ENCODE measurements at places on chromosomes 7 and 10. TPM values are rescaled to one million over a fixed set of nuclear protein-coding genes. Genes with fewer than 3 reads are reported as not detected.

GCK gene
- total RNA-seq = 0.34 TPM

SVOPL gene
- not detected for total RNA-seq

GPER1 gene
- 1.2 TPM for total RNA-seq

CDHR1 gene
- total RNA-seq = not detected

FGFR2 gene
- 19.7 TPM for total RNA-seq

GNGT1 gene
- total RNA-seq = 0.91 TPM

ACBD7 gene
- total RNA-seq = 3.3 TPM

GJD4 gene
- total RNA-seq = not detected

TAS2R41 gene
- total RNA-seq = not detected

CALHM1 gene
- total RNA-seq = not detected

SGPL1 gene
- 69.4 TPM for total RNA-seq

CREB3L2 gene
- total RNA-seq = 49.8 TPM

SPDYE16 gene
- total RNA-seq = not detected

CRPPA gene
- total RNA-seq = 1.6 TPM

LYZL2 gene
- total RNA-seq = not detected

IFIT1B gene
- not detected for total RNA-seq

STEAP1B gene
- total RNA-seq = 0.27 TPM

MALRD1 gene
- total RNA-seq = not detected

JAKMIP3 gene
- total RNA-seq = 0.17 TPM

NPTX2 gene
- total RNA-seq = not detected

FFAR4 gene
- not detected for total RNA-seq

FRMPD2 gene
- 0.30 TPM for total RNA-seq

C10orf95 gene
- total RNA-seq = 2.1 TPM

CAMK2B gene
- total RNA-seq = 0.34 TPM

FAM25G gene
- not detected for total RNA-seq

CABCOCO1 gene
- total RNA-seq = not detected

FANK1 gene
- 5.4 TPM for total RNA-seq

KLF14 gene
- 0.93 TPM for total RNA-seq

LIPN gene
- total RNA-seq = not detected

DRGX gene
- not detected for total RNA-seq

AMZ1 gene
- not detected for total RNA-seq

PRPF18 gene
- 16.2 TPM for total RNA-seq

MAPK8 gene
- total RNA-seq = 71.0 TPM

KDM7A gene
- total RNA-seq = 11.6 TPM

GRM8 gene
- 0.05 TPM for total RNA-seq

PIP gene
- total RNA-seq = not detected

SLC26A4 gene
- total RNA-seq = 0.66 TPM

GATA3 gene
- total RNA-seq = 2.7 TPM

Data from HCT116 (cell line).